ENCODE measurements at places on chromosomes 12 and 14.

- DNase-seq: no peak
These were observed 384.7 kb downstream of the ALG10 start for GRCh38 chr12:34406996-34407300.

DNA sequence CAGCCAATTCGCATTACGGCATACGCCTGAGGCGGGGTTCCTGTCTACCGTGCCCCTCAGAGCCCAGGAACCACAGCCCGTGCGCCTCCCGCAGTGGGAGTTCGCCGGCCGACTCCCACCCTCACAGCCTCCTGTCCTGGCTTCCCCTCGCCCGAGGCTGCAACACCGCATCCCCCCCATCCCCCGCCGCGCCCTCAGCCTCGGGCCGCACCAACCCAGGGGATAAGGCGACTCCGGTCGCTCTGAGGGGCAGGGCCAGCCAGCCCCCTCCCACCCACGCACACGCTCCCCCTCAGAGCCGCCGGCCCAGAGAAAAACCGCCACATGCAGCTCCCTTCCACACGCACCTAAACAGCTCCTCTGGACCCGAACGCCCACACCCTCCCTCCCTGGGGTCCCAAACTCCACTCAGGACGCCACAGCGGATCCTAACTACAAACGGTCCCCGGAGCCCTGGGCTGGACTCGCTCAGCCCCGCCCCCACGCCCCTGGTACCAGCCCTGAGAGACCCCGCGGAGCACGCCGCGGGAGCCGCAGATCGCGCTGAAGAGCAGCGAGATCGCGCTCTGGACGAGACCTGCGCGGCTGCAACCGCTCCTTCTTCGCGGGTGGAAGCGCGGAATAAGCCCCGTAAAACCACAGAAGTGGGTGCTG lies at the start of gene C14orf39:
Gene C14orf39 (minus strand): TSS at position 466 of the 654 bp plus-strand sequence. CDS start 985 bp downstream, outside the sequence.
- no peak for DNase-seq

DNA sequence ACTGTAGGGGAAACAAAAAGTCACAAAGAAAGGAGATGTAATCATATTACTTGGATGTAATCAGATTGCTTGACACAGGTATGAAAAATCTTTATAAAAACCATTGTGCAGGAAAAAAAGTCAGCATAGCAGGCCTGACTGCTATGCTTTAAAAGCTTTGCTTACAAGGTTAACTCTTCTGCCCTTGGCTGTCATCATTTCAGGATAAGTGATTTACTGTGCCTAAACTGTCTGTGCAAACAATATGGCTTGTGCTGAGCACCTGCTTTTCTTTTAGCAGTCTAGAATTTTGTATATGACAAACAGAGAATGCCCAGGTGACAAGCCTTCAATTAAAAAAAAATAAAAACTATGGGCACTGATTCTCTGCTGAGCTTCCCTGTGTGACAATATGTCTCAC lies 63.8 kb upstream of the PLEKHG7 start:
- DNase-seq: no peak

DNA sequence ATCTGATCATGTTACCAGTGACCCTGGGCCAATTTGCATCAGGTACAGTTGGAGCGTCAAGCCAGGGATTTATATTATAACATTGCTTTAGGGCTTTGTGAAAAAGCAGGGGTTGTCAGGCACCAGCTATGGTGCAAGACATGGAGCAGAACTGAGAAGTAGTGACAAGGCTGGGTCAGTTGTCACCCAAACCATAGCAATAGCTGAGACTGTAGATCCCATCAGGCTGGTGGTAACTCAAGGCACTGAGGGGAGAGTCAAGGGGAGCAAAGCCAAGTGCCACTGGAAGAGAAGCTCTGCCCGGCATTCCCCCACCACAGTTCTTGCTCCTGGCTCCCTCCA lies 16.9 kb downstream of the BCL2L14 start:
- no peak for DNase-seq

GRCh38 chr12:18868717-18869116 lies 130.8 kb downstream of the CAPZA3 start:
- no peak for DNase-seq

GRCh38 chr12:69834147-69834546 lies 9.1 kb downstream of the MYRFL start:
- no peak for DNase-seq

DNA sequence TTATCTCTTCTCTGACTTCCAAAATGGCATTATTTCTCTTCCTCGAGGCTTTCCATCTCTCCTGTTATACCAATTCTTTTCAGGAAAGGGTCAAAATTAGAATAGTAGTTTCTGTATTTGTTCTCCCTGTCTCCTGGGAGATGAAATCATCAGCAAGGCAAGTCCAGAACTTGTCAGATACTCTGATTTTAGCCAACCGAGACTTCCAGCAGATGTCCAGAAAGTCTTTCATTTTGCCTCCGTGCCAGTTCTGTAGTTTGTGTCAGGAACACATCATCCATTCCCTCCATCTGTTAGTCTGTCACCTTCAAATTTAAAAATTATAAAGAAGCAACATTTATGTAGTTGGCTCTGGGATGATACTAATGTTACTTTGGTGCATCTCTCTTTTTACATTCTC lies 275.7 kb downstream of the CCDC59 start:
- no peak for DNase-seq
